Effector CD8-positive, alpha-beta T cell (primary cell): ENCODE measurements at places on chromosomes 3 and 15.

- no peak for DNase-seq
Observed at GRCh38 chr15:44545913-44546802, 9.2 kb downstream of the EIF3J start.

GRCh38 chr3:61964566-61964965 is 403.2 kb downstream of the PTPRG start:
- DNase-seq: no peak

- no peak for DNase-seq
Observed at GRCh38 chr3:196273655-196274054, 13.9 kb downstream of the PCYT1A start.

DNA sequence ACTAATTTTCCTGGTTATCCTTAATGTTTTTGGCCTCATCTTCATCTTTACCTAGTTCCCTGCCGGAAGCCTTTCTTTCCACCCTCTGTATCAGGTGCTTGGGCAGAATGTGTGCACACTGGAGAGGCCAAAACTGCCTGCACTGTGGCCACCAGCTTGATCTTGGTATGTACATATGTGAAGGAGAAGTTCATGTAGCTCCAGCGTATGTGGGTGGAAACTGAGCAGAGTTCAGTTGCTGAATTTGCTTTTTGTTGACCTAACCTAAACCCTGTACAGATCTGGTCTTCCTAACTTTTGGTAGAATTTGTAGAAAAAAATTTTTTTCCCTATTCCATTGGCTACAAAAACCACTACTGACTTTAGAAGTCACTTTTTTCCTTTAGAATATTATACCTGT is 65.9 kb upstream of the IGSF10 start:
- DNase-seq: no peak

DNA sequence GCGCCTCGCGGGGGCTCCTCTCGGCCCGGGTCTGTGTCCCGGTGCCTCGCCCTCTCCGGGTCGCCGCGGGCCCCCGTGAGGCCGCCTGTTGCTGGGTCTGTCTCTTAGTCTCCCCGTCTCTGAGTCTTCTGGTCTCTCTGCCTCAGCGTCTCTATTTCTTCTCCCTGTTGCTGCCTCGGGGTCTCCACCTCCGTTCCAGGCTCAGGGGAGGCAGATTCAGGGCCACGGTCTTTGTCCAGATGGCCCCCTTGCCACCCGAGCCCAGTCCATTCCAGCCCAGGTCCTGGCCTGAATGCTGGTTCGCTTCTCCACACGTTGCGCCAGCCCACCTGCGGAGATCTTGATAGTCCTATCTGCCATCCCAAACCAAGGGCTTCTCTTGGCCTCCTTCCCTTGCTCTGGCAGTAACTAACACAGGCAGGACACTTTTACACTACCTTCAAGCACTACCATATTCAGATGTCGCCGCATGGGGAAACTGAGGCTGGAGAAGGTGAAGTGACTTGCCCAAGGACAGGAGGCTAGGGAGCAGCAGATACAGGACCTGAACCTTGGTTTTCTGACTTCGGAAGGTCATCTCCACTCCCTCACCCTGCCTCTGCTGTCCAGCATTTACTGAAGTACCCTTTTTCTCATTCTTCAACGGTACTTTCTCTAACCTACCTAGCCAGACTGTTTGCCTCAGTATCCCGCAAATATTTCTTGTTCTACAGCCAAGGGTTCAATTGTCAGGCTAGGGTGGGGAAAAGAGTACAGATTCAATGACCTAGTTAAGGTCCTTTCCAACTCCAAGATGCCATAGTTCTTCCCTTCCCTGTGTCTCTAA is 616 bp upstream of the IGDCC4 start:
- no peak for DNase-seq

DNA sequence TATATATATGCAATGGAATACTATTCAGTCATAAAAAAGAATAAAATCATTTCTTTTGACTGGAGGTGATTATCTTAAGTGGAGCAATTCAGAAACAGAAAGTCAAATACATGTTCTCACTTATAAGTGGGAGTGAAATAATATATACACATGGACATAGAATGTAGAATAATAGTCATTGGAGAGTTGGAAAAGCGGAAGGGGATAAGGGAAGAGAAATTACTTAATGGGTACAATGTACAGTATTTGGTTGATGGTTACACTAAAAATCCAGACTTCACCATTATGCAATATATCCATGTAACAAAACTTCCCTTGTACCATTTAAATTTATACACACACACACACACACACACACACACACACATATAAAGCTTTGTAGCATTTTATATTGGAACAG is 84.3 kb downstream of the RAP2B start:
- no peak for DNase-seq

GRCh38 chr15:27427276-27427675 is 456.3 kb downstream of the GABRG3 start:
- DNase-seq: no peak

DNA sequence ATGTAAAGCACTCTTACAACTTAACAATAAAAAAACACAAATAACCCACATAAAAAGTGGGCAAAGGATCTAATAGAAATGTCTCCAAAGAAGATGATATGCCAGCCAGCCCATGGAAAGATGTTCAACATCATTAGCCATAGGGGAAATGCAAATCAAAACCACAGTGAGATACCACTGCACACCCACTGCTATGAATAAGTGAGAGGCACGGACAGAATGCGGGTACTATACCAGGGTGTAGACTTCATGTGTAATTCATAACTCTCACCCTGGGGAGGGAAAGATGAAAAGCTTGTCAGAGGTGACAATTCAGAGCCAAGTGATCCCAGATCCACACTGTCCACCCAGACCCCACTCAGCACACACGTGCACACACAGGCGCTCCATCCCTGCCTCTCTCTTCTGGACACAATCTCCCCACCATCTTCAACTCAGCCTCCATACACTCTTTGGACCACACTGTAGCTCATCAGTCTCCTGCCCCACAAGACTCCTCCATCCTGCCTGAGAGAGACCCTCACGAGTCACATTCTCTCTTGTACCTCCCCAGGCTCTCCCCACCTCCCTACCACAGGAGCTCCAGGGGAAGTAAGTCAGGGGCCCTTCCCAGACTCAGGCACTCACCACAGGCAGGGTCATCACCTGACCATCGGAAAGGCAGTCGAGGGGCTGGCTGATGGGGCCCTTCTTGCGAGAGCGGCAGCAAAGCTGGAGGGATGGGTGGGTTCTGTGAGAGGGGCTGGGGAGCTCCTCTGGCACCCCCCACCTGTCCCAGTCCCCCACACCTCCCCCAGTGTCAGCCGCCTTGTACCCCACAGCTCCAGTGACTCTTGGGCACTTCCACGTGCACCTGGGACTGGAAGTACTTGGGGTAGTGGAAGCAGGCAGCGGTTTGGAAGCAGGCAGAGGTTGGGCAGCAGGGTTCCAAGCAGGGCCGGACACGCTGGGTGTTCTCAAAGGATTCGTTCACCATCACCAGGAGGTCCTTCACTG is 21.3 kb downstream of the PLA2G4E start:
- no peak for DNase-seq

- no peak for DNase-seq
Observed at GRCh38 chr15:63412551-63412950, 30.9 kb upstream of the CA12 start.

DNA sequence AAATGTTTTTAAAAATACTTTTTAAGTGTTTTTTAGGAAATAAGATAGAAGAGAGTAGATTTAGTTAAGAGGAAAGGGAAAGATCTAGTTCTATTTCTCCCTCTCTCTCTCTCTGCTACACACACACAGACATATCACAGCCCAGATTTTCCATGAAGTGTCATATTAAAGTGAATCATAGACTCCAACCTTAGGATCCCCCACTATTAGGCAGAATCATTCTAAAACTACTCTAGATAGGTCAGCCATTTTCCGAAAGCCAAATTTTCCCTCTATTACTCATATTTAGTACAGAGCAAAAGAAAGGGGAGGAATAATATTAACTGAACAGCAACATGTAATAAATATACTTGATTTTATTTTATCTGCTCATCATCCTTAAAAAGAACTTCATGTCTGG is 45.1 kb upstream of the RSL24D1 start:
- DNase-seq: no peak

DNA sequence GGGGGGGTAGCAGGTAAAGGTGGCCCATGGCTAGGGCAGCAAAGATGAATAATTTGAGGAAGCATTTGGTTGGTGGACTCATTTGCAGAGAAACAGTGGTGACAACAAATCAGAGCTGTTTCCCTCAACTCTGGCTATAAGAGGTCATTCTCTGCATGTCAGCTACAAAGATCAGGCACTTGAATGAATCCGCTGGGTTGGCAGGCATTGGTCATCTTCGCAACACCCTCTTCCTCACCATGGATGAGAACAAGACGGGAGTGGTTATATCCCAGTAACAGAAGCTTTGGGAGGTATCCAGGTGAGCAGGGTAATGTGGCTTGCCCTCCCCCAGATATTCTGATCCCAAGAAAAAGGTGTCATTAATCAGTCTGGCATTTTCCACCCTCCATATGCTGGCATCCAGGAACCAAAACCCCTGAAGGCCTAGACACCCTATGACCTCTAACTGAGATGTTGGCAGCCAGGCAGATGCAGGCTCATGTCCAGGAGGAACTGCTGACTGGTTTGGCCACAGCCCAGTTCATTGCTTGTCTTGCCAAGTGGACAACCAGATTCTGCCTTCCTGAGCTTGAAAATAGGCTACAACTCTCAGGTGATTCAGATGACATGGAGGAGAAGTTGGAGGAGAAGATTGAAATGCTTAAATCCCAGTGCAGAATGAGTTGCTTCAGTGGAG is 108.9 kb upstream of the TRIM42 start:
- no peak for DNase-seq

DNA sequence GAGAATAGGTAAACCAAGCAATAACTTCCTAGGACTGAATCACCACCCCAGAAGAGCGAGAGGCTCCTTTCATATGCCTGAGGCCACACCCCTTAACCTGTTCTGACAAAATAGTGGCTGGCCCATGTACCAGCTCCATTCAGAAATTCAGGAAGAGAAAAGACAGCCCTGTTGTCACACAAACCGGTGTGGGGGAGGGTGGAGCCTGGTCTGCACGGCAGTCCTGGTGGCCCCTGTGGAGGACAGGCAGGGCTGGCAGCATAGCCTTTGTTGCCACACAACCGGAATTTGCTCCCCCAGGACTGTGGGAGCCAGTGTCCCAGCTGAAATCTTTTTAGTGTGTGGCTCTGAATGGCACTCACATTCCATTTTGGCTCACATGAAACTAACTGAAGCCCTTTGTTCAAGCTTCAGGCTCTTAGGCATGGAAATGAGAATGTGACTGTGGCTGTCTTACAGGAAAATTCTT is 23.8 kb downstream of the RLBP1 start:
- no peak for DNase-seq

GRCh38 chr3:58924578-58924977 is 125.2 kb downstream of the CFAP20DC start:
- no peak for DNase-seq

DNA sequence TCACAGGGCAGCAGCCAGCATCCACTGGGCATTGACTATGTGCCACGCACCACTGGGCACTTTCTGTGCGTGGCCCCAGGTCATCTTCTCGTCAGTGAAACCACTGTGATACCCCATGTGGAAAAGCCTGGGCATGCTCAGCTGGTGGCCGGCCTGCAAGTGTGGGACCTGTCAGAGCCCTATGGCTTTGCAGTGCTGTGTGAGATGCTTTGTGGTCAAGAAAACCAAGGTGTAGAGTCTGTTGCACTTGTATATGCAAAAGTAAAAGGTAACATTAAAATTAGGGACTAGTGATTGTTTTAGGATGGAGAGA is 69.5 kb downstream of the PGPEP1L start:
- DNase-seq: no peak

DNA sequence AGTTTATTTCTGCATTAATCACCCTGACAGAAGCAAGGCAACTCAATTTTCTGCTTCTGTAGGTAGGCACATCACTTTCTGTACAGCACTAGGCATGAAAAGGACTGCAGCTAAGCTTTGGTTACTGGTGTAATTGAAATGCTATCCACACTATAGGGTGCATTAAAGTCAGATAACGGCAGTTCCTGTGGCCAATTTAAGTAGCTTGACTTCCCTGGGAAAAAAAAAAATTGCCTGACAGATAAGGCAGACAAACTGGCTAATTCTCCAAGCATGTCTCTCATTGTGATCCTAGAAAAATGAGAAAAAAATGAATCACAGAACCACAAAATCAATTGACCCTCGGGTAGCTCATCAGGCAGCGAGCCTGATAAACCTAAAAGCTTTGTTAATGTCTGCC is 151.4 kb downstream of the MEIS2 start:
- DNase-seq: no peak

DNA sequence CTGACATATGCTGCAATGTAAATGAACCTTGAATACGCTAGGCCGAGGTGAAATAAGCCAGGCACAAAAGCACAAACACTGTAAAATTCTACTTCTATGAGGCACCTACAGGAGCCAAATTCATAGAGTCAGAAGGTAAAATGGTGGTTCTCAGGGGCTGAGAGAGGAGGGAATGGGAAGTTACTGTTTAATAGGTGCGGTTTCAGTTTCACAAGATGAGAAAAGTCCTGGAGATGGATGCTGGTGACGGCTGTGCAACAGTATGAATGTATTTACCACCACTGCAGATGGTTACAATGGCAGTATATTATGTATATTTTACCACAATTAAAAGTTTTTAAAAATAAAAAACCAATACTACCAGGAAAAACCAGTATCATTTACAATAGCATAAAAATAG is 4.0 kb downstream of the TNK2 start:
- no peak for DNase-seq

DNA sequence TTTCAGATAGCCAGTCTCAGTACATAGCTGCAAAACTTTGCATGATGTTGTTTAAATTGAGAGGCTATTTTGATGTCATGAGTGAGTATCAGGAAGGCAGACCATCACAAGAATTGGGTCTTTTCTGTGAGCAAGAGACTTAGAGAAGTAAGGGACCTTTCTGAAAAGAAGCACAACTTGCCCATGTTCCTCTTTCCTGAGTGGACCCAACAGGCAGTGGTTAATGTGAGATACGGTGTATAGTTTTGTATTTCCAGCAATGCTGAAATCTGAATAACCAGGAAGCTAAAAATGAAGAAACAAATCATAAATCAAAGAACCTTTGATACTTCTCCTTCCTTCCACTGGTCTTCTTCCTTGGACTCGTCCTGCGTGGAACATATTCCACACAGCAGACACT is 25.1 kb downstream of the MCTP2 start:
- no peak for DNase-seq

DNA sequence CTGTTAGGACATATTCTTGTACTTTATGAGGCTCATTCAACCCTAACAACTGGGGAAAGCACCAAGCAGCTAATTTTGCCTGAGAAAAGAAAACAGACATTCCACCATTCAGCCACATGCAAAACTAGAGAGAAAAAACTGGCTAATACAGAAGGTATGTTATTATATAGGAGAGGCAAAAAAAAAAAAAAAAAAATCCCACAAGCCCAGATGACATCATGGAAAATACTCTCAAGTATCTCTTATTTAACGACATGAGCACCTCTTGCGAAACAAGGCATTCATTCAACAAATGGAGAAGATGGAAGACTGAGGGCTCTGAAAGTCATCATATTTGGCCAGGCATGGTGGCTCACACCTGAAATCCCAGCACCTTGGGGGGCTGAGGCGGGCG is 61.5 kb downstream of the PRICKLE2 start:
- DNase-seq: no peak

DNA sequence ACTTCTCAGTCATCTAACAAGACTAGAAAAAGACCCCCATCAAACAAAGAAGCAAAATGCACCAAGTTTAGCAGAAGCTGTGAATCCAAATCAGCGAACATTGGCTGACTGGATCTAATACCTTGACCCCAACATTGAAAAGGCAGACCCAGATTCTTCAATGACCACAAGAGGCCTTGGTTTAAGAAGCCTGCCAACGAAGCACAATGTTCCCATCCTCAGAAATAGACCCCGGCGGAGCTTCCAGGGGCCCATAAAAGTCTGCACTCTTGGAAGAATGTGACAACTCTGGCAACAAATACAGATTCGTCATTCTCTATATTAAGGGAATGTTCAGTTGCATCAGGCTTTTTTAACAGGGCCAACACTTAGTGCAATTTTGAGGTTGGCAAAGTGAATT is 112.8 kb upstream of the BCL6 start:
- no peak for DNase-seq
